Stimulated activated CD8-positive, alpha-beta memory T cell treated with anti-CD3 and anti-CD28 coated beads, Interleukin-2, amount 100 ng/mL, for 1 hour (primary cell): ENCODE measurements at places on chromosomes 1 and 21.

GRCh38 chr21:46605767-46606426, 1.0 kb upstream of the S100B start:
- peak; percentile 34 for DNase-seq

DNA sequence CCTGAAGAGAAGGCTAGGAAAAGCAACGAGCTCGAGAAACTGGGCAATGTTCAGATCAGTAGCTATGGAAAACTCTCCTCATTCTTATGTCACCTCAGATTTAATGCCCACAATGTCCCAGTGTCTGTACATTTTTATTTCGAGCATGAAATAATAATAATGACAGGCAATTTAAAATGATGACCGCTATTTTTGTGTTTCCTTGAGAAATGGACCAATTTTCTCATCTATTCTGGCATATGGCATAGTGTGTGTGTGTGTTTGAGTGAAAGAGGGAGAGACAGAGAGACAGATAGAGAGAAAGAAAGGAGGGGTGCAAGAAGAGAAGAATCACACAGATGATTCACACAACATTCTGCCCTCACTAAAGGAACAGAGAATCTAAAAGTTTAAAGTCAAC, 119.1 kb upstream of the C1orf21 start:
- DNase-seq: no peak

DNA sequence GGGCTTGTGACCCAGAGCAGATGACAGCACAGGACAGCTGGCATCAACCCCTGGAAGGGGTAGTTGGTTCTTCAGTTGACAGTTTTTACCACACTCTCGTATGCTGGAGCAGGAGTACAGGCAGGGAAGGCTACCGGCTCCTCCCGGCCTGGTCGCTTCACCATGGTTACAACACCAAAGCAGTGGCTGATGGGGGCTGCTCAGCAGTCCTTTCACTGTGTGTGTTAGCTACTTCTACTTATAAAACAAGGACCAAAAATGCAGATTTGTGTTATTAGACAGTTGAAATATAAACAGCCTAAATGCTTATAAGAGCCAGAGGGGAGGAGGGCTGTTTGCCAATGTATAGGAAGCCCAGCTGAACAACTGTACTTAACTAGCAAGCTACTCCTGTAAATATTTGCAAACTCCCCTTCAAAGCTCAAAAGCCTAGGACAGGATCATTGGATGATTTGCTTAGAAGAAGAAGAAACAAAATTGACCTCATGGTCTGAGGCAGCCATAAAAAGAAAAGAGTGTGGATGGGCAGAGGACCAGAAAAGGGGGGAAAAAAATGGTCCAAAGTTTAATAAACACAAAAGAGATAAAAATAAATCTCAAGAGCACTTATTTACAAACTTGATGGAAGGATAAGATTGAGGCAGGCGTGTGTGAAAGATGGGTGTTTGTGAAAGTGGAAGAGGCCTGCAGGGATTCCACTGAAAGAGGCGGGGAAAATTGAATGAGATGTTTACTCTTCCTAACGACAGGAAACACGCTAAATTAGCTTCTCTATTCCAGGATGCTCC, 57.1 kb downstream of the TGFB2 start:
- no peak for DNase-seq

- DNase-seq: no peak
Observed at GRCh38 chr1:235932090-235932510, 65.4 kb upstream of the LYST start.

DNA sequence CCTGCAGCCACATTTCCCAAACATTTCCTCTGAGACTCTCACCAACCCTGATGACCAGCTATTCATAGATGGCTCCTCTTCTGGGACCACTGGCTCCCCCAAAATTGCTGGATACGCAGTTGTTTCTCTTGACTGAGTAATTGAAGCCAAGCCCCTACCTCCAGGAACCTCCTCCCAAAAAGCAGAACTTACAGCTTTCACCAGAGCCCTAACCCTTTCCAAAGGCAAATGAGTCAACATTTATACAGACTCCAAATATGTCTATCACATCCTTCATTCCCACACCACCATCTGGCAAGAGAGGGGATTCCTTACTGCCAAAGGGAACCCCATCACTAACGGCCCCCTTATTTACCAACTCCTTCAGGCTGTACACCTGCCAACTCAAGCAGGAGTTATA, 20.3 kb upstream of the CA6 start:
- no peak for DNase-seq

DNA sequence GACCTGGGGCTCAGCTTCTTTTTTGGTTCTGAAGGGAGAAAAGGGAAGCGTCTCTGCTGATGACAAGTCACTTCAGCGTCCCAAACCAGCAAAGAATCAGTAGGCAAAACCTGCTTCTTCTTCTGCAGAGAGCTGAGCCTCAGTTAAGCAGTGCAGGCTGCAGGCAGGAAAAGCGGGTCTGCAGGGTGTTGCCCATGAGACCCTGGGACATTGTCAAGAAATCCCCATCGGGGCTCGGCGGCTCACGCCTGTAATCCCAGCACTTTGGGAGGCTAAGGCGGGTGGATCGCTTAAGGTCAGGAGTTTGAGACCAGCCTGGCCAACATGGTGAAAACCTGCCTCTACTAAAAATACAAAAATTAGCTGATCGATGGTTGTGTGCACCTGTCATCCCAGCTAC, 16.7 kb downstream of the CLDN14 start:
- DNase-seq: no peak

GRCh38 chr1:52603630-52604029, 1.5 kb downstream of the GPX7 start:
- no peak for DNase-seq

GRCh38 chr1:41789661-41790330, 128.9 kb downstream of the HIVEP3 start:
- no peak for DNase-seq

GRCh38 chr1:231411036-231411531, 11.0 kb downstream of the EGLN1 start:
- DNase-seq: no peak

GRCh38 chr1:172390301-172390682, 30.2 kb upstream of the C1orf105 start:
- DNase-seq: no peak

DNA sequence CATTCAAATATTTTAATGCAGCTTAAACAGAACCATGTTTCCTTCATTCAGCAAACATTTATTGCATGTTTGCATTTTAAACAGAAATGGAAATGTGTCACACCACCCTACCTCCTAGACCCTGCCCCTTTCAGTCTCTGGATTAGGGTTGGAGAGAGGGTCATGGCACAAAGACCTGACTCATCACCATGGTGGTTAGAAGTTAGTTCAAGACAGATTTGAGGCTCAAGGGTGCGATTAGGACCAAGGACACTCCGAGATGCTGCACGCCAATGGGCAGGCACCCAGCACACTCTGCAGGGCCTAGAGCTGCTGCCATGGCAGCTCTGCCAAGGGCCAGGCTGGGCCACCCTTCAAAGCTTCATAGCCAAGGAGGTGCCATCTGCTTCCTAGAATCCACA, 86.9 kb downstream of the NAV1 start:
- no peak for DNase-seq

DNA sequence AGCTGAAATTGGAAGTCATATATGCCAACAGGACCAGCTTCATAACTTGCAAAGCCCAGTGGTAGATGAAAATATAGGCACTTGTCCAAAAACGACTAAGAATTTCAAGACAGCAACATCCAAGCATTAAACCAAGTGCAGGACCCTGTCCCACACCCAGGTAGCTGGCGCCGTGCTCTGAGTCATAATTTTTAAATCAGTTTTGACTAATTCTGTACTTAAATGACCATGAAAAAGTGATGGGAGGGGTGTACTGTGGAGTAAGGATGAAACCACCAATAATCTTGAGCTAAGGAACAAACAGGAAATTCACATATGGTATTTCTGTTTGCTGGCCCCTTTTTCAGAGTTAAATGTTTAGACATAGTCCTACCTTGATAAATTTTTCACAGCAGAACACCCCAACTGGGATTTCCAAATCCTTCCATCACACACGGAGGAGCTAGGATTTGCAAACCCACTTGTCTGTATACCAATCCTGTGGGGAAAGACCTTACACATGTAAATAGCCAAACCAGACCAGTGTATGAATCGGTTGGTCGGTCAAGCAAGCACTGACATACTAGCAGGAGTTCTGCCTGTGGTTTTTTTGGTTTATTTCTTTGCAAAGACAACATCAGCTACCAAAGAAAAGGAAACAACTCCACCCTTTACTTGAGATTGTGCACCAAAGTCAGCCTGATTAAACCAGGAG, 235.7 kb upstream of the RAB4A start:
- no peak for DNase-seq

- DNase-seq: no peak
Observed at GRCh38 chr21:29390778-29391177, 92.1 kb downstream of the BACH1 start.

- no peak for DNase-seq
Observed at GRCh38 chr21:34795175-34795547, 126.4 kb downstream of the CLIC6 start.

GRCh38 chr1:42335809-42336518, 929 bp upstream of the FOXJ3 start:
- no peak for DNase-seq

DNA sequence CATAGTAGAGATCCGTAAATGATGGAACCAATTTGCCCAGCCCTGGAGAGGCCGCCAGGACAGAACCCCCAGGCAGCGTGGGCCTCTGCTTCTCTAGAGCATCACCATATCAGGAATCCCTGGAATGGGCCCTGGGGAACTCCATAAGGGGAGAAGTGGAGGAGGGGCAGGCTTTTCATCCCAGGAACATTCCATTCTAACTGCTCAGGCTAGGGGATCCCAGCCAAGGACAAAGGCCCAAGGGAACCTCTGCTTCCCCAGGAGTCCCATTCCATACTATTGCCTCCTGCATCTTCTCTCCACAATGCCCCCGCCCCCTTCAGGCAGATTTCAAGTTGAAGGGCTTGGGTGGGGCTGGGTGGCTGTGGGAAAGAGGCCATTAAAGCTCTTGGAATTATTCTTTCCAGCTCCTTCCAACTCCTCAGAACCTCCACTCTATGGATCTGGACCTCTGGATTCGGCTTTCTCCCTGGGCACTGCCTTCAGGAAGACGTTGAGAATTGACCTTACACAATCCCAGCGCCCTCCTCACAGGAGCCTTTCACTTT, 6.0 kb downstream of the TRNP1 start:
- no peak for DNase-seq

DNA sequence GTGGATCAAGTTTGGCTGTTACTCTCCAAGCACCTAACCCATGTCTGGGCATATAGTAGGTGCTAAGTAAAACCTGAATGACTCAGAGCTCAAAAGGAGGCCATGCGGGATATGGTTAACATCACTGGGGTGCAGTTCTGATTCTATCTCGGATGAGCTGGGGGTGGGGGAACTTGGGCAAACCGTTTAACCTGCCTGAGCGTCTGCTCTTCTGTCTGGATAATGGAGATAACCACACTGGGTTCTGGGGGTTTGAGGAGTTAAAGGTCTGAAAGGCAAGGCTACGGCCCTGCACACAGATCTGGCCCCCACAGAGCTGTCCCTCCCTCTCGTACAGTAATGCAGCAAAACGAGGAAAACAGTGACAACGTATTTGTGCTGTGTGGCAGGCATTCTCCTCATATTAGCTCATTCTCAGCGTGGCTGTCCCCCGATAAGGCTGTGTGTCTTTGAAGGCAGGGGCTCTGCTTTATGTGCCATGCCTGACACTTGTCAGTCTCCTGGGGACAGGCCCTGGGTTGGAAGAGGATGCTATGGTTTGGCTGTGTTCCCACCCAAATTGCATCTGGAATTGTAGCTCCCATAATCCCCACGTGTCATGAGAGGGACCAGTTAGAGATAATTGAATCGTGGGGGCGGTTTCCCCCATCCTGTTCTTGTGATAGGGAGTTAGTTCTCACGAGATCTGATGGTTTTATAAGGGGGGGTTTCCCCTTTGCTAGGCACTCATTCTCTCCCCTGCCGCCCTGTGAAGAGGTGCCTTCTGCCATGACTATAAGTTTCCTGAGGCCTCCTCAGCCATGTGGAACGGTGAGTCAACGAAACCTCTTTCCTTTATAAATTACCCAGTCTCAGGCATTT, 6.8 kb upstream of the ALDH4A1 start:
- DNase-seq: no peak

DNA sequence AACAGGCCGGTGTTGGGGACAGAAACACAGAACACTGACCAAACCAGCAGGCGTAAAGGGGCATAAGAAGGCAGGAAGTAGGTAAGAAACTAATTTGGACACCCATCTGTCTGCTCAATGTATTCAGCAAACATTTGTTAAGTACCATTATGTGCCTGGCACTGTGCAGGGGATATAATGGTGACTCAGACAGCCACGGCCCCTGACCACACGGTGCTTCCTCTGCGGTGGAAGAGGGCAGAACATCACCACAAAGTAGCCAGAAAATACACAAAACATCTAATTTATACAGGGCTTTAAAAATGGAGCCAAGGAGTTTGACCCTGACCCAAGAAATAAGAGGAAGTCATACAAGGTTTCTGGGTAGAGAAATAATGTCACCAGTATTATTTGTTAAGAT, 12.9 kb downstream of the DNAJC11 start:
- no peak for DNase-seq

- no peak for DNase-seq
Observed at GRCh38 chr1:76137746-76138145, 63.2 kb downstream of the ST6GALNAC3 start.

DNA sequence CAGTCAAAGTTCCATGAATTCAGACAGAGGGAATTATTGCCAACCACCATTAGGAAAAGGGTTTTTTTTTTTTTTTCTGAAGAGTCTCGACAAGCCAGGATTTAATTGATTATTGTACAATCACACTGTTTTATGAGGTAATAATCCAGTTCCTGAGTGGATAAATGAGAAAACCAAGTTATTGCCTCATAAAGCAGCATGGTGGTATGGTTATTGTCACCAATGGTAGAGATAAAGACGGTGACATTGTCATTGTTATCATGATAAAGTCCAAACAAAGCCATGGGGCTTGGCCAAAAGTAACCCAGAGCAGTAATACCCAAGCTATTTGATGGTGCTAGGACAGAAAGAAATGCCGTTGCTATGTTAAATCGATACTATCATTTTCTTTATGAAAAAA, 232.8 kb downstream of the USH2A start:
- DNase-seq: no peak

GRCh38 chr21:40837456-40837855, 9.5 kb downstream of the DSCAM start:
- no peak for DNase-seq

GRCh38 chr1:41371630-41372599, 10.7 kb downstream of the FOXO6 start:
- DNase-seq: no peak

DNA sequence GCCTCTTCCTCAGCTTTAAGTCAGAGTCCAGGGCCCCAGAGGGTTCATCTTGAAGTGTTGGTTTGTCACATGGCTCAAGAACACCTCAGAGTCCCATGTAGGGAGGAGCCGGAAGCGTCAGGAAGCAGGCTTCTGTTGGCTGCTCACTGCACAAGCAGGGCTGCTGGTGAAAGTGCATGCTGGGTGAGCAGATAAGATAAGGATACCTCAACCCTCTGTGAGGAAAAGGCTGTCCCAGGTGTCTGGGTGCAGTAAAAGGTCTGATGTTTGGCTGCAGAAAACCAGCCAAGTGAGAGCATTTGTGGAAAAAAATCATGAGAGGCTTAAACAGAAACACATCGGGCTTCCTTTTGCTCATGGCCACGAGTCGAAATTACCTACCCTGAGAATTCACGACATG, 6.2 kb upstream of the TEX35 start:
- DNase-seq: no peak

GRCh38 chr1:114979278-114979891, 50.2 kb upstream of the TSHB start:
- peak; percentile 39 for DNase-seq
